ENCODE measurements at places on chromosomes 3 and 15.
A peak's percentile ranks its signal among the peaks of the same experiment; 100 is the strongest.

DNA sequence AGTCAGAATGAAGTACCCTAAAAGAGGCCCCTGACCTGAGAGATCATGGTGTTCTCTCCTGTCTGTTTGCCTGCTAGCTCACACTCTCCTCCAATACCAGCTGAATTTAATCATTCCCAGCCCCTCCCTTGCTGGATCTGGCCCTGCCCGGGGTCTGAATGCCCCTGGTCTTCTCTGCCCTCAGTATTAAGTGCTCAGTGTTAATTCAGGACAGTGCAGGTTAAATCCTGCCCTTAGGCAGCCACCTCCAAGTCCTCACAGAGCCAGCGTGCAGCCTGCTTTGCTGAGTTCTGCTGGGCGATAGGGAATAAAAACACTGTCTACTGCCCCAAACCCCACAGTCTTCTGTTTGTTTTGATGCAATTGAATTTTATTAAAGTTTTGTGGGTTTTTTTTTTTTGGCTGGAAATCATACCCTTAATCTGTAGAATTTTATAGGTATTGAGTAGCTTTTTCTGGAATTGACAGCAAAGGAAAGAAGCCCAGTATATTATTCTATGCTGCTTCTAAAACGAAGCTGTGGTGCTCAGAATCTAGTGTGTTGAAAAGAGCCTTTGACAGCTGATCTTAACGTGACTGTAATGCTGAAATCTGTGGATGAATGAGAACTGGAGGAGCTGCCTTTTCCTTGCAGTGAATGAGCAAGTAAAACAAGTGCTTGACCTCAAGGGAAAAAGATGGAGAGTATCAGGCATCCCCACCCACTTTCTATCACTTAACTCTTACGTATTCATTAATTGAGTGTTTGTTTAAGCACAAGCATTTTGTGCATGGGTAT is 12.3 kb upstream of the BDH1 start:
- DNase-seq = no peak

DNA sequence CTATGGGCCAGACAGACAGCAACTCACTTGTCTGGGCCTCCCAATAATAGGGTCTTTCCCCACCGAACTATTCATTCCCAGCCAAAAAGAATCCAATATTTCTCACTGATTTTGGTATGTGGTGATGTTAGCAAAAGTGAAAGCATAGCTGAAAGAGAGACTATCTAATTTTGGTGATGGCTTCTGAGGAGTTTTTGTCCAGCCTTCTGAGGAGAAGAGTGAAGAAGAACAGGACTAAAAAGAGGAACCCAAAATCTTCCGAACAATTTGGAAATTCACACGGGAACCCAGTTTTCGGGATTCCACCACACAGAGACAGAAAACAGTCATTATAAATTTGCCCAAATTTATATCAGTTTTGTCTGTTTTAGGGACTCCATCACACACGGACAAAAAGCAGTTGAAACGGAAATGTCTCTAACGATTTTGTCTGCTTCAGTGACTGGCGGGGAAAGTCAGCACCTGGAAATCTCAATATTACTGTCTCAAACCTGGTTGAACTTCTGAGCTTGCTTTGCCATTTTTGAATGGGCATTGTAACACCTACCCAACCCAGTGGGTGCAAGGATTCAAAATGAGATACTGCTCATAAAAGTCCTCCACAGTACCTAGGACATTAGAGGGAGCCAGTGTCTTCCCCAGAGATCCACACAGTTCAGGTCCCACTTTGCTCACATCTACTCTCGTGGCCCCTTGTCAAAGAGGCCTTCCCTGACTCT is 9.1 kb downstream of the CD80 start:
- DNase-seq = peak; percentile 4

GRCh38 chr15:29570948-29571791 is 251.1 kb downstream of the TJP1 start:
- no peak for DNase-seq

DNA sequence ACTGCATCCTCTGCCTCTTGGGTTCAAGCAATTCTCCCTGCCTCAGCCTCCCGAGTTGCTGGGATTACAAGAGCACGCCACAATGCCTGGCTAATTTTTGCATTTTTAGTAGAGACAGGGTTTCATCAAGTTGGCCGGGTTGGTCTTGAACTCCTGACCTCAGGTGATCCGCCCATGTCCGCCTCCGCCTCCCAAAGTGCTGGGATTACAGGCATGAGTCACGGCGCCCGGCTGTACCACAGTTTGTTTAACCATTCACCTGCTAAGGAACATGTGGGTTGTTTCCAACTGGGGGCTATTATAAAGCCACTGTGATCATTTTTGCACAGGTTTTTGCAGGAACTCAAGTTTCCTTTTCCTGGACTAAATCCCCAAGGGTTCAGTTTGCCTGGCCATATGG is 123.2 kb upstream of the RAP2B start:
- no peak for DNase-seq

- peak; percentile 91 for DNase-seq
These were observed 40.8 kb downstream of the EOMES start for GRCh38 chr3:27681249-27681748.

- no peak for DNase-seq
These were observed 14.2 kb downstream of the GPR15 start for GRCh38 chr3:98545940-98546339.

GRCh38 chr3:64455351-64455750 is 230.1 kb upstream of the PRICKLE2 start:
- no peak for DNase-seq

DNA sequence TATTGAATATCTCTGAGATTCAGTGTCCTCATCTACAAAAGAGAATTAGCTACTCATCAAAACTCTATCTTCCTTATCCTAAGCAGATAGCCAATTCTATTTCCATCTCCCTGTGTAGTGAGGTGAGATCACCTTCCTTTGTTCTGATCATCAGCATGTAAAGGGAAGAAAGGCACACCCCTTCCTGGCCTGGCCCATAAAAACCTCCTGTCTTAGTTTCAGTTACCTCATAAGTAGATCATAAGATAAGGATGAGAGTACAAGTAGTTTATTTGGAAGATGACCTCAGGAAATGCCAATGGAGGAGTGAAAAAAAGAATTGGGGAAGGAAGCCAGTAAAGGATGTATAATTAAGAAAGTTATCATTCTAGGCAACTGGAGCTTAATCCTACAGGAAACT is 114.5 kb upstream of the GADL1 start:
- no peak for DNase-seq

GRCh38 chr3:171129827-171130226 is 103.3 kb upstream of the SLC2A2 start:
- DNase-seq = peak; percentile 62

DNA sequence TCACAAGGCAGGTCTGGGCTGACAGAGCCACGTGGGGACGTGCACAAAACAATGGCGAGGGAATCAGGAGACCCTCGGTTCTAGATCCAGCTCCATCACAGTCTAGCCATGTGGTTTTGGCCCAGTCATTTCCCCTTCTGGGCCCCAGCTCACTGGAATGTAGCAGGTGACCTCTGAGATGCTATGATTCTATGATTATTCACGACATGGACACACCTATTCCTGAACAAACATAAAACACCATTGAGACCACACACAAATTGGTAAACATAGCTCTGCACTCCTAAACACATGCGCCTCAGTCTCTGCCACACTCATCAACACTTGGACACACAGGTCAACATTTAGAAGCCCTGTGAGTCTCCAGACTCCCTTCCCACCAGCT is 9.0 kb downstream of the IGDCC4 start:
- DNase-seq = no peak
